ENCODE measurements at places on chromosomes 1 and 21.

GRCh38 chr1:94144836-94145235 is 23.9 kb upstream of the ABCA4 start:
- DNase-seq, result no peak

DNA sequence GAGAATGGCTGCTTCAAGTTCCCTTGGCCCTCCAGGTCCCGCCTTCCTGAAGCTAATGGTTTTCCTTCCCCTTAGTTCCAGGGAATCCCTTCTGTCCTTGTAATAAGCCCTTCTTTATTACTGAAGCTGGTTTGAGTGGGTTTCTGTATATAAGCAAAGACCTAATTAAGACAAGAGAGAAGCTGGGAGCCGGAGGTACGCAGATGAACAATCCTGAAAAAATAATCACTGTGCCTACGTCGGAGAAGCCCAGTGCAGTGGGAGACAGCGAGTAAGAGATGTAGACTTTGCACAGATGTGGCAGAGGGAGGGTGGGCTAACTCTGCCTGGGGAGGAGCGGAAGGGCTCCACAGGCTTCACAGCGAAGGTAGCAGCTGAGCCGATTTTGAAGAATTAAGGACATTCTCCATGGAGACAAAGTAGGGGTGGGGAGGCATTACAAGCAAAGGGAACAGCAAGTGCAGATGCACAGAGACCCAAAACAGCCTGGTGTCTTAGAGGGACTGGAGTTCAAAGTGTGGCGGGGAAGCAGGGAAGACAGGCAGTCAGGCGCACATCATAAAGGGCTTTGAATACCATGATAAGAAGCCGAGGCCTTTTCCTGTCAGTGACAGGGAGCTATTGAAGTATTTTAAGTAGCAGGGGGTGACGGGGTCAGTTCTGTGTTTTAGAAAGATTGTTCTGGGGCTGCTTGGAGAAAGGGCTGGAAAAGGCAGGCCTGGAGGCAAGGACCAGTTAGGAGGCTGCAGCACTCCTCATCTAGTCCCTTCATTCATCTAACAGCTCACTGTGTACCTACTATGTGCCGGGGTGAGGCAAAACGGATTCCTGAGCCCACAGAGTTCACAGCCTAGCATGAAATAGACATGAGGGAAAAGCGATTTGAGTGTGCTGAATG is 6.5 kb downstream of the RIMS3 start:
- DNase-seq, result no peak

- DNase-seq, result no peak
These were observed 2.5 kb upstream of the ST3GAL3 start for GRCh38 chr1:43704838-43705237.

DNA sequence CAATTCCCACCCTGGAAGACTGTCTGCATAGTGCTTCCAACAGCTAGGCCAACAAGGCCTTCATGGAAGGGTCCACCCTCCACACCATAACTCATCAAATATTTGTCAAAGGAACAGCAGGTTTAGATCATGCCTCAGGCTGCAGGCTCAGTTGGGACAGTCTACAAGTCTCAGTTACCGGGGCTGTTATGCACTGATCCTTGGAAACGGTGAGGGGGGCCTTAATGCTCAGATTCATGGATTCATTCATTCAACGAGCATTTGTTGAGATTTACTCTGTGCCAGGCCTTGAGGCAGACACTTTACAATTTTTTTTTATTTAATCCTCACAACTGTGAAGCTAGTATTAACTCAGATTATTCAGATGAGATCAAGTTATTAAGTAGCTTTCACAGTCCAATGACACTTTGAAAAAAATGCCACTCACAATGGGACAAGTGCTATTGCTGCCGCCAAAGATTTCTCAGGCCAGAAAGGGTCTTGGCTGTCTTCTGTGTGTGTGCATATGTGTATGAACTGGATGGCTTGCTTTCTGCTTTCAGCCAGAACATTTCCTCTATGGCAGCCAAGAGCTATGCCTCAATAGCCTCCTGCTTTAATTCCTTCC is 8.9 kb upstream of the C1orf216 start:
- DNase-seq, result no peak

GRCh38 chr1:205255941-205256780 is 28.4 kb downstream of the TMCC2 start:
- DNase-seq, result peak; percentile 74

DNA sequence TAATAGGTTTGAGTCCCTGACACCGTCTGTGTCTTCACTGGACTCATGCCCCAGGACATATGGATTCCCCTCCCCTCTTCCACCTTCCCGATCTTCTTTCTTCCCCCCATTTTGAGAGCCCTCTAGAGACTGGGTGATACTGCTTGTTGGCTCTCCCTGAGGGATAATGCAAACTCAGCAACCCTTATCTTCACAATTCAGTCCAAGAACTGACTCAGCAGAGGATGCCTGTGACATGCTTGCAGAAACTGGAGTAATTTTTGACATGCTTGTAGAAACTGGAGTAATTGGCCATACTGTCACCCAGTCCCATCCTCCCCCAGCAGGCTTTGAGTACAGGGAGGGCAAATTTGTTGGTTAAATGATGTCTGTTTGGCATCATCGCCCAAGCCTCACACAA is 127.6 kb upstream of the CTTNBP2NL start:
- DNase-seq, result no peak

DNA sequence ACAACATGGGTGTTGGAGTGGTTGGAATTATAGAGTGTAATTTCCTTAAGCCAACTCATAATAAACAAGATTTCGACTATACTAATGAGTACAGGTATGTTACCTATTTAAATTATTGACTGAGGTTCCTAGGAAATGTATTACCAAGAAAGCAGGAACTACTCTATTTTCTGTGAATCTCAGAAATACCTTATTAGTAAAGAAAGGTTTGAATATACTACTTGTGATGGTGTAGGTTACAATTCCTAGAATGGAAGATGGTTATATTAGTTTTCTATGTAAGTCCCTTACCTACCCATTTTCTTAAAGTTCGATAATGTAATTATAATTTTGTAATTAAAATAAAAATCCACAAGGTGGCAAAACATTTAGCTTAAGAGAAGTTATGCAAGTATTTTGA is 29.3 kb downstream of the MORC3 start:
- DNase-seq, result no peak

DNA sequence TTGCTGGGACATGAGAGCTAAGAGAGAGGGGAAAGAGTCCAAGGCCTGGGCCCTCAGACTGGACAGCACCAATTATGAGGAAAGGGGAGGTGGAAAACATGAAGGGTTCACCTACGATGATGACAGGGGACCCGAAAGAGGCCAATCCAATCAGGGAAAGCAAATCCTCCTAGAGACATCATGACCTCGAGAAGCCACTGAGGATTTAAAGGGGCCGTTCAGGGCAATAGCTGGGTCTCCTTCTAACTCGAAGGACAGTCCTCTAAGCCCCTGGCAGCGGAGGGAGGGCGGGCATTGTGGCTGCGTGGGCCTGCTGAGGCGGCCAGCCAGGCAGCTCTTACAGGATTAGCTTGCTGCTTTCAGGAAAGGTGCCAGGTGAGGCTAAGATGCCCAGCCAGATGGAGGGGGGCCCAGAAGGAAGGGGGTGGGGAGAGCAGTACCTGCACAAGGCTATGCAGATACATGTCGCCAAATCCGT is 7.4 kb downstream of the MEF2D start:
- DNase-seq, result no peak

DNA sequence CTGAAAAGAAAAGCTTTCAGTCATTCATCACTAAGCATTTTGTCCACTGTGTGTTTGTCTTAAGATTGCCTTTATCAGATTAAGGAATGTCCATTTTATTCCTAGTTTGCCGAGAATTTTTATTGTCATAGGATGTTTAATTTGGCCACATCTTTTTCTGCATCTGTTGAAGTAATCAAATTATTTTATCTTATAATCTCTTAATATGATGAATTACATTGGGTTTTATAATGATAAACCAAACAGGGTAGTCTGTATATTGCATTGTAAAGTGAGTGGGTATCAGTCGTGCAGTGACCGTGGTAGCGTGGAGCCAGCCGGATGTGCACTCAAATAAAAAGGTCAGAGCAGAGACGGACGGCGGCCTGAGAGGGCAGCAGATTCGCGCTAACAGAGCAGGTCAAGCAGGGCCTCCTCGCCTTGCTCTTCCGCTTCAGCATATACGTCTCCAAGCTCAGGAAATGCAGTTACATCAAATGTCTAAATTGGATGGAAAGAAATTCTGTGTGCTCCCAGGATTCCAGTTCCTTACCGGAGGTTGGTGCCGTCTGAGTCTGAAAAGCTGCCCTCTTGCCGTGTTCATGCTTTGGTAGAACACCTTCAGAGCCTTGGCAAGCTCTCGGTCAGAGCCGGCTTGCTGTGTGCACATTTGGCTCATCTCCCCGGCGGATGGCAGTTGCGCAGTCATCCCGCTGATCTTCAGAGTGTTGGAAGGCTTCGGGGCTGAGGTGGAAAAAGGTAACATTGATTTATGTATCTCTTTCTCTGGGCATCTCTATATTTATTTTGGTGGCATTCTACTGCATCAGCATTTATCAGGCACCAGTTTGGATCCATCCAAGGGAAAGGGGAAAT is 51.5 kb downstream of the SCCPDH start:
- DNase-seq, result no peak

DNA sequence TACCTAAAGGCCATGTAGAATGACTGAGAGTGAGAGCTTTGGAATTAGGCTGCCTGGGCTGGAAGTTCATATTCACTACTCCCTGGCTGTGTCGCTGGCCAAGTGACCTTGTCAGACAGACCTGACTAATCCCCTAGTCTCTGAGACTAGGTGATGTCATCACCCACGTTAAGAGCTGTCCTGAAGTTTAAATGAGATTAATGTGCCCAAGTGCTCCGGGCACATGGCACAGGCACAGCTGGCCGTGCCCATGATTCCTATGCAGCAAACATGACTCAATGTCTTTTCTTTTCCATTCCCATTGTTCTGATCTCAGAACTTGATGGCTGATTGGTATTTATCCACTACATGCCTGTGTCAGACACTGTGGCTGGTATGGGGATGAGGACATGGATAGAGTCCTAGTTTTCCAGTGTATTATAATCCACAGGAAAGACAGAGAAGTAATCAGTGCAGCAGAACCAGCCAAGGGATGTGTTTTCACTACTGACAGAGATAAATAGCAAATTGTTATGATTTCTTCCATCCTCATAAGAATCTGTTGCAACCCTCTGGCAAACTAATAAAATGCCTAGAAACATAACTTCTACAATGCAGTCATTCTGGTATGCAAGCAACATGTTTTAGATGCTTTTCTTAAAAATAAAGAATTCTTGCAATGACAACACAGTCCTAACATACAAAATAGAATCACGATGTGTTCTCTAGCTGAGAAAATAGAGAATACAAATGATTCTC is 180.9 kb downstream of the PCP4 start:
- DNase-seq, result no peak

- DNase-seq, result no peak
These were observed 124.6 kb upstream of the ZNF648 start for GRCh38 chr1:182185842-182186756.
